ENCODE measurements at places on chromosomes 5 and 9. TPM values are rescaled to one million over a fixed set of nuclear protein-coding genes. Genes with fewer than 3 reads are reported as not detected.
A peak's percentile ranks its signal among the peaks of the same experiment; 100 is the strongest.

DNA sequence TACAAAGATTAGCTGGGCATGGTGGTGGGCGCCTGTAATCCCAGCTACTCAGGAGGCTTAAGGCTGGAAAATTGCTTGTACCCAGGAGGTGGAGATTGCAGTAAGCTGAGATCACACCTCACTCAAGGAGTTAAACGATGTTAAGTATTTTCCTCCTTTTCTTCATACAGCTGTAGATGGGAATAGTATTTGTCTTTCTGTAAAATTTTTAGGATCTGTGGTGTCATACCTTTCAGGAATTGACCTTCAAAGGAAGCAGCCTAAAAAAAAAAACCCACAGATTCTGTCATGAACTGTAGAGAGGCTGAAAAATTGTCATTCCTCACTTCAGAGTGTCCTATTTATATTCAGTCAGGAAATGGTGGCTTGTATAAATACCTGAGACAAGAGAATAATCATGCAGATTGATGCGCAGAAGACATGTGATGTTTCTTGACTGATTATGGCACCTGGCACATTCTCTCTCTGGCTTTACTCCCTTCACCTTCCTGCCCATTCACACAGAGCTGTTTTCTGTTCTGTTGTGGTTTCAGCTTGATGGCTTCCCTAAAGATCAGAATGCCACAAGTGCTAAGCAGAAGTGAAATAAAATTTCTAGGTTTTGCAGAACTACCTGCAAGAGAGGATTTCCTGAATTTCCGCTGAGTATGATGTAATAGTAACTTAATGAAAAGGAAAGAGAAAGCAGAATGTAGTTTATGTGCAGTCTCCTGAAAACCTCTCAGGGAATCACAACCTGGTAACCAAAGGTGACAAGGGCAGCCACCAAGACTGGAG, 3.8 kb downstream of the IFNA1 start:
- DNase-seq = no peak

DNA sequence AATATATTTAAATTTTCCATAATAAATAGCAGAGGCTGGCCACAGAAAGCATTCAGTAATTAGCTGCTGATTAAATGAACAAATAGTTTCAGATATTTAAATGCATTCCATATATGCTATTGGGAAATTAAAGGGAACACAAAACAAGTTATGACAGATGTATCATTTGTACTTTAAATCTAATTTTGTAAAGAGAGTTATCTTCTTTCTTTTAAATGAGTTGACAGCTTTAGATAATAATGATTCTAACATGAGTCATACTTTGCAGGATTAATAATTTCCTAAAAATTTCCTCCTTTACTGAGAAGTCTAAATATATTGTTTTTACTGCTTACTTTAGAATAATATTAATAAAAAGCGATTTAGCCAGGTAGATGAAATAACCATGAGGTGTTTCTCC, 320.1 kb downstream of the ADAMTS6 start:
- DNase-seq = no peak

GRCh38 chr5:92371889-92372235, 988.7 kb upstream of the ARRDC3 start:
- no peak for DNase-seq

GRCh38 chr5:167284222-167284890, 1007.1 kb upstream of the WWC1 start:
- no peak for DNase-seq

GRCh38 chr5:179257176-179257682, 88.0 kb downstream of the ADAMTS2 start:
- DNase-seq = no peak

DNA sequence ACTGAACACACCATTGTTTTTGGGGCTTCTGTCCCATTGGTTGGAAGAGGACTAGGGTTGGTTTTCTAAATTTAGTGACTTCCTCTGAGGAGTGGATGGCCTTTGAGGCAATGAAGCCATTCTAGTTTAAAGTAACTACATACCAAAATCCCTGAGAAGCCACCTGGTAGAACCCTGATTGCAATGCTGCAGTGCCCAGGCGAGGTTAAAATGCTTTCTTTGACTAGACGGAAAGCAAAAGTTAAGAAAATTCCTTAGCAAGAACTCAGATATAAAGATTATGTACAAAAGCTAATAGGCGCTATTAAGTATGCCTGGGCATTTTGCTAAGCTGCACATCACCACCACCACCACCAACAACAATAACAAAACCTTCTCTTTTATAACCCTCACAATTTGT, 20.6 kb downstream of the GLRX start:
- DNase-seq = no peak

GRCh38 chr5:135243556-135244285, 155.3 kb downstream of the MACROH2A1 start:
- DNase-seq = peak; percentile 64

- DNase-seq = no peak
These were observed 255.9 kb upstream of the ADRA1B start for GRCh38 chr5:159660401-159660800.

GRCh38 chr5:123208668-123209501, 119.8 kb downstream of the PRDM6 start:
- DNase-seq = no peak

GRCh38 chr9:112258106-112258505, 75.3 kb downstream of the PTBP3 start:
- DNase-seq = no peak

DNA sequence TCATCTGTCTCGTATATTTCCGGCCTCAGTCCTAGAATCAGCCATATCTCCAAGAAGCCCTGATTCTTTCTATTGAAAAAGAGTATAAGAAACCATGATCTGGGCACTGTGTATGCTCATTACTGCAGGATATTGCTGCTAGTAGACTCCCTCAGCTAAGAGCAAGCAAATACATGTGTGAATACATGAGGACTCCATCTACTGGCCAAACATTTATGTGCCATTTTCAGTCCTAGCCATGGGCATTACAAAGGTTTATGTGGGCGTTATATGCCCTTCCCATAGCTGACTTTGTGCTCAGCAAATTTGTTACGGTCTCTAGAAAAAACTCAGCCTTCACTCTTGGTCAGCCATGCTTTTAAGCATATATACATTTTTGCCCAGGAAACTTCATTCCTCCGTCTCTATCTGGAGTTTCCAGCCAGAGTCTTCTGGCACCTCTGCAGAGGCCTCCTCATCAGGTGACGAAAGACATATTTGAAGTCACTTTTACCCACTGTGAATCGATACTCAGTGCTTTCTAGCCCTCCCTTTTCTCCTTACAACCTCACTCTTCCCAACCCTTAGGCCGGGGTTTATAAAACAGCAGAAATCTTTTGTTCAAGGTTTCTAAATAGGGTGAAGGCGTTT, 1495.6 kb upstream of the CDH6 start:
- DNase-seq = no peak

DNA sequence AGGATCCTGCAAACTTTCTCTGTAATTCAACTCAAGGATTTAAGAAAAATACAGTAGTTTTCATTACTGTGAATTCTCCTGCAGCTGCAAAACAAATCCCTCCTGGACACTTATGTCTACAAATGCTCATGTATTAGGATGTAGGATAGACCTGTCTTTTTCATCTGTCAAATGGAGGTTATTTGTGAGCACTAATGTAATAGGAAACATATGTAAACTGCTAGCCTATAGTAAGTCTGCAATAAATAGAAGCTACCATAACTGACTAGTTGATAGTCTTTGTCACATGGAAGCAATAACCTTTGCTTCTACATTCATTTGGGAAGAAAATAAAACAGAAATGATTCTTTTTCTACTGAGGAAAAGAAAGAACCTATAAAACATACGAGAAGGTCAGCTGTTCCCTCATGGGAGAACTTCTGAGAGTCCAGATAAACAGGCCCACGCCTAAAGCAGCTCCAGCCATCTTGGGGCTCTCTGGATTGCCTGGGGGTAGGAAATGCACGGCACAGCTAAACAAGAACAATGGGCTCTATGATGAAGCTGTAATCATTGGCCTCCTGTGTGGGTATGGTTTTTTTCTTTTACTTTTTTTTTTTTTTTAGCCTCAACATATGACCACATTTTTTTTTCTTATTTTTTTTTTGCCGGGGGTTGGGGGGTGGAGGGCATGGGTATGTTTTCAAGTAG, 6.2 kb downstream of the KCNV2 start:
- no peak for DNase-seq

DNA sequence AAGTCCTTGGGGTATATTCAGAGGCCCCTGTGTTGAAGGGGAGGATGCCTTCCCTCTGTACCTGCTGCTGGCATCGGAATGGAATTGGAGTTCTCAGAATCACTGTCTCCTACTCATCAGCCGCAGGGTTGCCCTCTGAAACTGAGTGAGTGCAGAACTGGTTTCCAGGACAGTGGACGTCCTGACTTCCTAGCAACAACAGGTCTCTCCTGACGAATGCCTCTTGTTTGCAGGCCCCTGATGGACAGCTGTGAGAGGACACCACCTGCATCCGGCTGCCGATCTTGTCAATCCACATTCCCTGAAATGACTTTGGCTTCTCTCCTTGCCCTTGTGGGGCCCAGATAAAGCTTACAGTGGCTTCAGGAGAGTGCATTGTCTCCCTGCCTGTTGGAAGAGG, 274.5 kb downstream of the NSG2 start:
- DNase-seq = no peak

DNA sequence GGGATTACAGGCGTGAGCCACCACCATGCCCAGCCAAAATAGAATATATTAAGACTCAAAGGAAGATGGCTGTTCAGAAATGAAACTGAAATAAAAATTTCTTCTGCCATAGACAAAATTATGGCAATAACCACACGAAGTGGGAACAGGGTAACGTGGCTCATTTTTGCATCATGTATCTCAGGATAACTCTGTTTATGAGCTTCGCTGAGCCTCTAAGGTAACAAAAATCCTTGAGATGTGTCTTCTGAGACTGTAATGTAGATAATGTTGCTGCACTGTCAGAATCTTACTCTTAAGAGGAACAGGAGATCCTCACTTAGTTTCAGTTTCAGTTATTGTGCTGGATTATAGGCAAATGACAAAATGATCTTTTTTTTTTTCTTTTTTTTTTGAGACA, 153.8 kb downstream of the GOLPH3 start:
- DNase-seq = no peak

Gene MVB12B
- total RNA-seq = 41.7 TPM

Gene ZNF883
- 25.4 TPM for total RNA-seq

Gene IFNB1
- total RNA-seq = not detected

Gene PCDHB6
- total RNA-seq = 3.7 TPM

Gene SLC25A48
- 0.91 TPM for total RNA-seq

Gene C5orf34
- 12.3 TPM for total RNA-seq

Measured in cerebellum (tissue), 4 donors.